ENCODE measurements at places on chromosomes 4 and X.

DNA sequence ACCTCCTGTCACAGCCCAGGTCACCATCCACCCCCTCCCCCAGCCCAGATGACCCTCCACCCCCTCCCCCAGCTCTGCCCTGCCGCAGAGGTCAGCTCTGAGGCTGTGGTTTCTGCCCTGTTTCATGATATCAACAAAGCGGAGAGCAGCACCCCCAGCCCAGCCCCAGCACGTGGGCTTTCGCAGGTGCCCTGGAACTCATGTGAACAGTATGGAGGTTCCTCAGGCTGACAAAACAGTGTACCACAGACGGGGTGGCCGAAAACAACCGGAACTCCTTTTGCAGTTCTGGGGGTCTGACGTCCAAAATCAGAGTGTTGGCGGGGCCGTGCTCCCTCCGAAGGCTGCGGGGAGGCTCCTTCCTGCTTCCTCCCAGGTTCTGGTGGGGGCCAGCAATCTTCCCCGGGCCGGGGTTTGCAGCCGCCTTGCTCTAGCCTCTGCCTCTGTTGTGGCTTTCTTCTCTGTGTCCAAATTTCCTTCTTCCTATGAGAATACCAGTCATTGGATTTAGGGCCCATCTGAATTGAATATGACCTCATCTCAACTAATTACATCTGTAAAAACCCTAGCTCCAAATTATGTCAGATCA is 7.9 kb upstream of the PSAPL1 start:
- H3K4me1 ChIP-seq, result no peaks in the 10 kb centered on the region
- H3K36me3 ChIP-seq, result no peaks in the 10 kb centered on the region

DNA sequence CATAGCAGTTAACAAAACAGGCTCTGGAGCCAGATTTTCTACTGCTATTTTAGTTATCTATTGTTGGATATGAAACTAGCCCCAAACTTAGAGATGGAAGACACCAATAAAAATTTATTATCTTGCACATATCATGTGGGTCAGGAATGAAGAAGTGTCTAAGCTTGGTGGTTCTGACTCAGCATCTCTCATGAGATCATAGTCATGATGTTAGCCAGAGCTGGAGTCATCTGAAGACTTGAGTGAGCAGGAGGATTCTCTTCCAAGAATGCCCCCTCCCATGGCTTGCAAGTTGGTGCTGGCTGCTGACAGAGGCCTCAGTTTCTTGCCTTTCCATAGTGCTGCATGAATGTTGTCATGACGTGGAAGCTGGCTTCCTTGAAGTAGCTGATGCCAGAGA is 68.2 kb upstream of the TAPT1 start:
- H3K36me3 ChIP-seq, result no peaks in the 10 kb centered on the region
- no peak for ATAC-seq
- H3K27me3 ChIP-seq, result peaks cover 4% of the 10 kb centered on the region
- no peak overlapping the region for H3K4me3 ChIP-seq
- H3K4me1 ChIP-seq, result peaks cover 8% of the 10 kb centered on the region
- no peak overlapping the region for H3K27ac ChIP-seq

DNA sequence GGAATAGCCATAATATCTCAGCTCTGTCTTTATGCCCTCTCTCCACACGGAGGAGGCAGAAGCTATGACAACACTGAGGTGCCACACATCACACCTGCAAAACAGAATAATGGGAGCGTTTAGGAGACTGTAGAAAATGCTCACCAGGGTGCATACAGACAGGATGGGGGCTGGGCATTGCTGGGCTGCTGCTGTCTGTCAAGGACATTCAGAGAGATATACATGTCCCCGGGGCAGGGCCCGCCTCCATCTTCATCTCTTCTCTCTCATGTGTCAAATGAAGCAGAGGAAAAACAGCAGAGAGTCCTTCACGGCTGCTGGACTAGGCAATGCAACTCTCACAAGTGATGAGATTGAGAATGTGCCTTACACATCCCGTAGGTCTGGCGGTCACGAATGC is 65.3 kb upstream of the DHRSX start:
- H3K4me1 ChIP-seq, result no peaks in the 10 kb centered on the region
- no peak for ATAC-seq
- no peak overlapping the region for H3K27ac ChIP-seq
- H3K27me3 ChIP-seq, result no peaks in the 10 kb centered on the region
- no peaks in the 10 kb centered on the region for H3K36me3 ChIP-seq

DNA sequence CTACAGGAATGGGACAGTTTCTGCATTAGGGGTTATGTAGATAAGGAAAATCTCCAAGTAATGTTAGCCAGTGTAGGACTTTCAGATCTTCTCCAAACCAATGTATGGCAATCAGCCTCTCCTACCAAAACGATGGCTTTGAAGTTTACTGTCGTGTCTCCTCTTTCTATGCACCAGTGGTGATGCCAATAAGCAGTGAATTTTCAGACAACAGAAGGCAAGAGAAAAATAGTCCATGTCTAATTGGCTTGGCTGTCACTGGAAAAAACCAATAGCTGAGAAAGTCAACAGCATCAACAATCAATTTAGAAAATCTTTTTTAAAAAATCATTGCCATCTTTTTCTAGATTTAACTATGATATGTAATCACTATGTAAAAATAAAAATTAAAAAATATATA is 35.0 kb downstream of the LIMCH1 start:
- no peak overlapping the region for H3K27ac ChIP-seq
- ATAC-seq, result no peak
- peaks cover 39% of the 10 kb centered on the region for H3K4me1 ChIP-seq
- no peaks in the 10 kb centered on the region for H3K36me3 ChIP-seq
- no peaks in the 10 kb centered on the region for H3K27me3 ChIP-seq
- no peak overlapping the region for H3K4me3 ChIP-seq

DNA sequence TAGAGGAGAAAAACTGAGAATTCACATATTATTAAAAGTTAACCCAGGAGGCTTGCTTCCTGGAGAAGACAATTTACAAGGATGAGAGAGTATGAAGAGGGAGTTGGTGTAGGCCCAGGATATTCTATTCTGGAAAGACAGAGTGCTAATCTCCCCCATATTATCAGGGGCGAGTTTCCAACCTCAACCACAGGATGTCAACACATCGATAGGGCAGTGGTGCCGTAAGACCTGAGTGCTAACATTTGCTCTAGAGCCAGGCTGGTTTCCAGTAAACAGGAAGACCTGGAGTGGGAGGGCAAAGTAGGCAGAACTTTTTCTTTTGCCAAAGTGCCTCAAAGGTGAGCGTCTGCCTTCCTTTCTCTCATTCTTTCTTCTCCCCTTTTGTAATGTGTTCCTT is 2.8 kb upstream of the AWAT1 start:
- no peak overlapping the region for H3K4me3 ChIP-seq
- no peaks in the 10 kb centered on the region for H3K4me1 ChIP-seq
- no peak for ATAC-seq
- no peaks in the 10 kb centered on the region for H3K36me3 ChIP-seq

GRCh38 chr4:137495578-137495977 is 36.7 kb downstream of the PCDH18 start:
- no peaks in the 10 kb centered on the region for H3K36me3 ChIP-seq
- H3K4me3 ChIP-seq, result no peak overlapping the region
- no peaks in the 10 kb centered on the region for H3K27me3 ChIP-seq
- H3K27ac ChIP-seq, result no peak overlapping the region
- no peaks in the 10 kb centered on the region for H3K4me1 ChIP-seq
- no peak for ATAC-seq

GRCh38 chr4:44978020-44978419 is 251.7 kb upstream of the GNPDA2 start:
- H3K4me1 ChIP-seq, result no peaks in the 10 kb centered on the region
- H3K36me3 ChIP-seq, result no peaks in the 10 kb centered on the region
- no peaks in the 10 kb centered on the region for H3K27me3 ChIP-seq
- no peak overlapping the region for H3K4me3 ChIP-seq
- ATAC-seq, result no peak
